ENCODE measurements at places on chromosomes 16 and 17.

DNA sequence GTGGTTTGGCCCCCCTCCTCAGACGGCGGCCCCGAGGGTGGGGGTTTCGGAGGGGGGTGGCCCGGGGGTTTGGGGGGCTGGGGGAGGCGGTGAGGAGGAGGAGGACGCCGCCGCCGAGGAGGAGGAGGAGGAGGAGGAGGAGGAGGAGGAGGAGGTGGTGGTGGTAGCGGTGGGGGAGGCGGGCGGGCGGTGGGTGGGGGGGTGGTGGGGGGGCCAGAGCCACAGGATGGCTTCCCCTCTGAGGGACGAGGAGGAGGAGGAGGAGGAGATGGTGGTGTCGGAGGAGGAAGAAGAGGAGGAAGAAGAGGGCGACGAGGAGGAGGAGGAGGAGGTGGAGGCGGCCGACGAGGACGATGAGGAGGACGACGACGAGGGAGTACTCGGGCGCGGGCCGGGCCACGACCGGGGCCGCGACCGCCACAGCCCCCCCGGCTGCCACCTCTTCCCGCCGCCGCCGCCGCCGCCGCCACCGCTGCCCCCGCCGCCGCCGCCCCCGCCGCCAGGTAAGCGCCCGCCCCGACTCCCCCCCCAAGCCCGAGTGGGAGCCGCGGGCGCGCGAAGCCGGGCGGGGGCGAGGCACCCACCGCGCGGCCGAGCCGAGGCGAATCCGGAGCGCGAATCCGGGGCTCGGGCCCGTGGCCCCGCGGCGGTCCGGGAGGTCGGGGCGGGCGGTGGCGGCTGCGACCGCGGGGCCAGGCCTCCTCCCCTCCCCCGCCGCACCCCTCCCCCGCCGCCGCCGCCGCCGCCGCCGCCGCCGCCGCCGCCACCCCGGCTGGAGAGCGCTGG is 3.8 kb upstream of the CHD3 start:
- no peak for DNase-seq

DNA sequence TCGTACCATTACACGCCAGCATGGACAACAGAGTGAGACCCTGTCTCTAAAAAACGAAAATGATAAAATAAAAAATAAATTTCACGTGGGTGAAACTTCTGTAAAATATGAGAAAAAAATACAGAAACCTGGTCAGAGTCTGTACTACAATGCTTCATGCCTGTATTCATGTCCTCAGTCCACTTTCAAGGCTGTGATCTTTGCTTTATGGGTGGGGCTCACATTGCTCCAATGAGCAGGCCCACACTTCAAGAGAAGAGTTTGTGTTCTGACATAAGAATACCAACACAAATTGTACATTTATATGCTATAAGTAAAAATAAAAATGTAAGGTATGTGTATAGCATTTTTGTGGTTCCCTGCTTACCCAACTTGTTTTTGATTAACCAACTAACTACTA is 32.2 kb upstream of the ABCA3 start:
- no peak for DNase-seq

GRCh38 chr16:1272453-1273198 is 16.8 kb downstream of the TPSD1 start:
- DNase-seq: no peak

DNA sequence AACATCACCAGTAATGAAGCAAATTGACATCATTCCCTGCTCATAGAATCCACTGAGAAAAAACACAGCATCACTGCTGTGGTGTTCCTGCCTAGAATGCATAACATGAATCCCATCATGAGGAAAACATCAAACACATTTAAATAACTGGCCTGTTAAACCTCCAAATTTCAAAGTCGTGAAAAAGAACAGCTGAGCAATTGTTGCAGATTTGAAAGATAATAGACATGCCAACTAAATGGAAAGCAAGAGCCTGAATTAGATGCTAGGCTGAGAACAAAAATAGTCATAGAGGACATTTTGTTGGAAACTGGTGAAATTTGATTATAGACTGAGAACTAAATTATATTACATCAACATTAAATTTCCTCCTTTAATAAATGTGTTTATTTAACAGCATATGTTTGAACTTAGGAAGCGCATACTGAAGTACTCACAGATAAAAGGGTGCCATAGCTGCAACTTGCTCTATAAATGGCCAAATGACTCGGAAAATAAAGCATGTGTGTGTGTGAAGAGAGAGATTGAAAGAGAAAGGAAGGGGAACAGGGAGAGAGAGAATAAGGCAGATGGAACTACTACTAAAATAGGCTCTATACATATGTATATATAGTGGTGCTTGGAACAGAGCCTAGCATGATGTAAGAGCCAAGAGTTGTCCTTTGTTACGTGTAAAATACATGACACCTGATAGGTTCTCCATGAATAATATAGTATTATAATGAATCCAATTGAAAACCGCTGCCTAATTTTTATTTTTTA is 305.0 kb upstream of the MON1B start:
- no peak for DNase-seq

- no peak for DNase-seq
These were observed 9.2 kb downstream of the GRIN2A start for GRCh38 chr16:10172848-10173655.

DNA sequence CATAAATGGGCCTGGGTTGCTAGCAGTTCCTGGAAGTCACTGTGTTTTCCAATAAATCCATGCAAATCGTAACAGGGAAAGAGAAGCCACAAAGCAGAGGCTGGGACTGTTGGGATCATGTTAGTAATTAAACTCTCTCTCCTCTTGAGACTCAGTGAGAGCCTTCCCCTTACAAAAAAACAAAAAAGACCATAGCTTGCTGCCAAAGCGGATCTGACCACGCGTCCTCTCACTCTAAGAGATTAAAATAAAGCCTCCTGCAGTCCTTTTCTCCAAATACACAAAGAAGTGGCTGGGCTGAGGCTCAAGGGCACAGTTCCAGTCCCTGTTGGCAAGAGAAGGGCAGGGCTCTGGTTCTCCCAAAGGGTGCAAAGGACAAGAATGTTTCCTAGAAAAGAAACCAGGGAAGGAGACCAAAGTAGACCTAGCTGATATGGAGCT is 38.5 kb downstream of the PIGL start:
- no peak for DNase-seq

Data from NCI-H1930 (cell line).